ENCODE measurements at places on chromosomes 4 and X.

DNA sequence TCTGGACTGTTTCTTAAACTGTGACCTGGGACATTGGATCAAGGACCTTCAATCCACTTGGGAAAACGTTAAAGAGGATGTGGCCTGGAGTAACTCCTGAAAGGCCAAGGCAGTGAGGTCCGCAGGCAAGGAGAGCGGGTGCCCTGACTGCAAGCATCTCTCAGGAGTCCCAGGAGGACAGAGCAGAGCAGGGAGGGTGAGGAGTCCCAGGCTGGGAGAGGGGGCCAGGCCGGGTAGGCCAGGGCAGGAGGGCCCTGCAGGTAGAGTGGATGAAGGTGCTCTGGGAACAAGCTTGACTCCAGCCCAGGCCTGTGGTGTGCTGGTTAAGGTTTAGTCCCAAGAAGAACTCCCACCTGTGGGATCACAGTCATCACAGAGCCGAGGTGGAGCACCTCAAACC is 13.8 kb downstream of the PNMA6E start:
- no peak for DNase-seq

- no peak for DNase-seq
These were observed 42.0 kb upstream of the RBMXL3 start for GRCh38 chrX:115147220-115147619.

DNA sequence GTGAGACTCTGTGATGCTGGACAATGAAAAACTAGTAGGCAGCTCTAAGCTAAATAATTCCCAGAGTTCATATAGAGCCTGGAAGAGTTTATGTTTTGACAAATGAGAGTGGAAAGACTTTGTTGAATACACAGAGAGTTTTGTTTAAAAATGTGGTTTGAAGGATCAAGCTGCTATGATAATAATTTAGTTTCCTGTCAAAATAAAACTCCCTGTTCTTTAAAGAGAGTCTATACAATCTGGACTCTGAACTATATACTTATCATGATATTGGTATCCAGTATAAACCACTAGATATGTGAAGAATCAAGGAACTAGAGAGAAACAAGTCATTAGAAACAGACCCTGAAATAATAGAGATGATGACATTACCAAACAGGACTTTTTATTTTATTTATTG is 158.6 kb downstream of the C4orf33 start:
- no peak for DNase-seq

GRCh38 chr4:31592293-31592692 is 872.1 kb downstream of the PCDH7 start:
- DNase-seq: no peak

DNA sequence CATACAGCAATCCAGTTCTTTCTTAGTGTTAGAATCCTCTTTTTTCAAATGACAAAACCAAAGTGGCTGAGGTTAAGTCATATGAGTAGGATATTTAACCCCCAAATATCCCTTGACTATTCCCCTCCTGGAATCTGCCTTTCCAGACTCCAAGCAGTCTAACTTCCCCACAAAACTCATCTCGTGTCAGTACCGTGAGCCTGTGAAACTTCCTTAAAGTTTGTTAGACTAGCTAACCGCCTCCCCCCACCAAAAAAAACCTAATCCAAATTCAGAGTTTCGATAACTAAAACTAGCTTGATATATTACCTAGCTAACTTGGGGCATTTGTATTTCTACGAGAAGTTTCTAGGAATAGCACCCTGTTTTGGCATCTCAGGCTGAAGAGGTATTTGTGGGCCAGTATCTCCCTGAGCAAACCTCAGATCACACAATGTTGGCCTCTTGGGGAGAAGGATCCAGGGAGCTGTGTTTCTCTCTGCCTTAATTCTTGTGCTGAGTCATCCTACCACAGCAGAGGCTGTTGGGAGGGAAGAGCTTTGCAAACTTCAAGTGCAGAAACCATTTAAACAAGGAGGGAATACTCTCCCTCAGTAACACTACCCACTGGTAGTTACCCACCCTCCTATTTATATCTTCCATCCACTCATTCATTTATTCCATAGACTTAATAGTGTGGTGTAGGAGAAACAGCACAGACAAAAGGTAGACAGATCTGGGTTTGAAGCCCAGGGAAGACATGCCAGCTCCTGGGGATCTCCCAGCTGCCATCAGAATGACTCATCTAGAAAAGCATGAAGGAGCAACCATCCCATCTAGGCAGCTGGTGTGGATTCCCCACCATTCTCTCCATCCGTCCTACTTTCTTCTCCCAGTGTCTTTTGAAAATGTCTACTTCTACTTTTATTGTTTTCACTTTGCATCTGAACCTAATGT is 39.3 kb upstream of the TXK start:
- no peak for DNase-seq

DNA sequence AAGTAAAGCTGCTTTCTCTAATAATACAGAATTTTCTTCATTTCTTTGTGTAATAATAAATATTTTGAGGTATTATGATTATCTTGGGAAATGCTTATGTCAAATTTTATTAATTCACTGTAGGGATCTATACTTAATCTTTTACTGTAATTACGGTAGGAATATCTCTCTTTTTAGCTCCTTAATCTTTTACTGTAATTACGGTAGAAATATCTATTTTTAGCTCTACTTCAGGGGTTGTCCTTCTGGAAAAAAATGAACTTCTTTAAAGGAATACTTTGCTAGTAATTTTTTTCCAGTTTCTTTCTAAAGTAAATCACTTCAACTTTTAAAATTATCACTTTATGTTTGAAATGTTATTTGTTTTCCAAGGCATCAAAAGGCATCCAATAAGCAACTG is 2229.4 kb upstream of the AGA start:
- DNase-seq: no peak

GRCh38 chrX:74408304-74408703 is 13.0 kb upstream of the SLC16A2 start:
- no peak for DNase-seq

DNA sequence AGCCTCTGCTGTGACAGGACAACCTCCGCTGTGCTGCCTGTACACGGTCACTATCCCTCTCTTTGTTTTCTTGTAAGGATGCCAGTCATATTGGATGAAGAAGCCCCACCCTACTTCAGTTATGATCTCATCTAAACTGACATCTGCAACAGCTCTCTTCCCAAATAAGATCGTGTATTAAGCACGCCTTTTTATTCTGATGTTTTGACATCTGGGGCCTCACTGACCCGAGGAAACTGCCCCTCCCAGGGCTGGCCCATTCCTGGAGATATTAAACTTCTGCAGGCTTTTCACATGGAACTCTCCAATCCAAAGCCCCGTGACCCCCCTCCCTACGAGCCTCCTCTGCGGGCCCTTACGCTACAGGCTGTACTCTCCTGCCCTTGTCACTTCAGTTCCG is 232.0 kb downstream of the ARHGAP10 start:
- DNase-seq: no peak

GRCh38 chr4:72911316-72911715 is 158.2 kb downstream of the COX18 start:
- DNase-seq: no peak

DNA sequence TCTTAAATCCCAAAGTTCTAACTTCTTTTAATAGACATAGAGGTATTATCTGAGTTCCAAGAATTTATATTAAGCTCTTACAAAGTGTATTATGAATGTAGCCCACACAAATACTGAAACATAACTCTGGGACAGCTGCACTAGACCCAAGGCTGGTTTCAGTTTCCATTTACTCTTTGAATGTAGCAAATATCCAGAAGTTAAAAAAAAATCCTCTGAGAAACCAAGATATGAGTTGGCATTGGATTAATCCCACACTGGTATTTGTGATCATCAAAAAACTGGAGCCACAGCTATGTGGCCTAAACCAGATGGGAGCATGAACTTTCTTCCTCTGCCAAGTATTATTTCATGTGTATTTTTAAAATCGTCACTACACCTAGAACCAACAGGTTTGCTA is 23.6 kb upstream of the SMPX start:
- DNase-seq: no peak

DNA sequence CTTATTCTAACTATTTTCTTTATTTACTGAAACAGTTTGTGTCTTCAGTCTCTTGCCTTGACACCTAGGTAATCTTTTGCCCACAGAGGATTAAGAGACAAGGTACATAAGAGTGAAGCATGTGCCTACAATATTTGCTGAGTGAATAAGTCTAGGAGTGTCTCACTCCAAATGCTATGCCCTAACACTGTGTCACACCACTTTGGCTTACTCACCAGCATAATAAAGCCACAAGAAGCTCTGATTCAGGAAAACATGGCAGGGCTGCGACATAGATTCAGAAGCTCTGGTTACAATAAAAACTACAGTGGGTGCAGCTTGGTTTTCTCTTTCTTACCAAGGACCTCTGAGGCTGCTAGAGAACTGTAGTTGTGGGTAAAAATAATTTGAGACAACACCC is 127.1 kb downstream of the RBM46 start:
- no peak for DNase-seq

GRCh38 chr4:77215107-77215506 is 58.1 kb downstream of the CCNG2 start:
- no peak for DNase-seq

All from activated gamma-delta T cell (primary cell).